Calu3 (cell line): ENCODE measurements at places on chromosomes 5 and 9. TPM values are rescaled to one million over a fixed set of nuclear protein-coding genes. Genes with fewer than 3 reads are reported as not detected.

IL7R gene
- 0.19 and 0.20 TPM in 2 replicates for total RNA-seq

C1QTNF3 gene
- total RNA-seq: 1.5 and 2.1 TPM in 2 replicates

CCDC127 gene
- total RNA-seq: 7.3 and 7.8 TPM in 2 replicates

BTNL3 gene
- total RNA-seq: not detected in 2 replicates

C9orf50 gene
- not detected in 2 replicates for total RNA-seq

UTP15 gene
- 44.4 and 47.5 TPM in 2 replicates for total RNA-seq

PDZD2 gene
- 0.76 and 0.97 TPM in 2 replicates for total RNA-seq

C9orf153 gene
- not detected in 2 replicates for total RNA-seq

PCBD2 gene
- total RNA-seq: 18.1 and 18.8 TPM in 2 replicates

KLF4 gene
- total RNA-seq: 19.9 and 23.0 TPM in 2 replicates

OTP gene
- 0.12 TPM in 1 of 2 replicates, not detected in the other for total RNA-seq

HMCN2 gene
- 0.32 TPM in 1 of 2 replicates, not detected in the other for total RNA-seq

OR1Q1 gene
- not detected in 2 replicates for total RNA-seq

DNA sequence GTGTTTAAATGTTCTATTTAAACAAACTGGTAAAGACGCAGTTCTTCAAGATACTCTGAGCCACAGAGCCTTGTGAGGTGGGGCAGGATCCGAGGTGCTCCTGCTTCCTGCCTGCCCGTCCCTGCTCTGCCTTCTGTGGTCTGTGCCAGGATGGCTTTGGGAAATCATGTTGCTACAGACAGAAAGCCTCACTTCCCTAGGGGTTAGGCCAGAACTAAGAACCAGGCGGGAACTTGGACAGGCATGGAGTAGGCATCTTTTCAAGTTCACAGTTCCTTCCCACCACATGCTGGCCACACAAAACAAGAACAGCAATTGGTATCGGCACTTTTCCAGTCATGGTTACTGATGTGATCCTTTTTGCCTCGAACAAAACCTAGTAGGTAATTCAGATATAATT, 67.7 kb upstream of the SPOCK1 start:
- DNase-seq: no peak

DNA sequence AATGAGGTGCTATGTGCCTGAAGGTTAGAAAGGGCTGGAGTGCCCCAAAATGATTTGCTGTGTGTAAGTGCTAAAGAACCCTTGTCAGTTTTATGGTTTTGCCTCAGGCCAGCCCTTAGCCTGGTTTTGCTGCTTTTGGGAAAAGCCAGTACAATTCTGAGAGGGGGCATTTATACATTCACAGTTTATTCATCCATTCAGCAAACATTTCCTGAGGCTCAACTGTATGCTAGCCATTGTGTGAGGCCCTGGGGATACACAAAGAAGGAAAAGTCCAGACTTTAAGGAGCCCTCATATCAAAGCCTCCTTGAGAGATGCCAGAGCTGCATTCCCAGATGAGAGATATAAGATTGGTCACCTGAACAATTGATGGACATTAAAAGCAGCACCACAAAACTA, 115.2 kb upstream of the PLCXD3 start:
- DNase-seq: no peak

GRCh38 chr9:87885484-87886189, 3.0 kb downstream of the SPATA31E1 start:
- DNase-seq: no peak

DNA sequence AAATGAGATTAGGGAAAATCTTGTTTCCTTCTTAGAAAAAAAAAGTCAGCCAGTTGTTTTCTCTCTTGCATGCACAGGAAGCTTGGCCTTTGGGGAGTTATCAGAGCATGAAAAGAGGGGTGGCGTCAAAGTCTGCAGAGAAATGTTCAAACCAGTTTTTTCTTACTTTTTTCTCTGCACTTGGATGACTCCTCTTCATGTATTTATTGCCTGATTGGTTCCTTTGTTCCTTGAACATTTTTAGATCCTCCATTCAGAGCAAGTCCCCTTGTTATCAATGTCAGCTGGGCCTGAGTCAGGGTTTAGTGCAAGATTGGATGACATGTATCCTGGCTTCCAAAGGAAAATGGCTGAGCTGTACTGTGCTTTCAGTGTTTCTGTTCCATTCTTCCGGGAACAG, 392.6 kb upstream of the BRINP1 start:
- DNase-seq: no peak

DNA sequence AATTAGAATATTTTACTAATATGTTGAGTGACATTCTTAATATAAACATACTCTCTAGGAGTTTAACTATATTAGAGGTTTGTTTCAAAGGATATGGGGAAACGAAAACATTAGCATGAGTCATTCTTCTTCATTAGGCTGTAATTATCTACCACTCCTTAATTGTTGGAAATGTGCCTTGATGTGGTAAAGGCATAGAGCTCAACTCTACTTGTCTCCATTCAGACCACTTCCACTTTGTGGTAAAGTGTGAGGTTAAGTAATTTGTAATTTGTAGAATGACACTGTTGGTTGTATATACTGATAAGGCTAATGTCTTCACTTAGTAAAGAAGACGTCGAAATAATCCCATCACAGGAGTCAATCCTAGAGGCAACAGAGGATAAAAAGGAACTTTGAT, 58.1 kb downstream of the HAPLN1 start:
- no peak for DNase-seq

DNA sequence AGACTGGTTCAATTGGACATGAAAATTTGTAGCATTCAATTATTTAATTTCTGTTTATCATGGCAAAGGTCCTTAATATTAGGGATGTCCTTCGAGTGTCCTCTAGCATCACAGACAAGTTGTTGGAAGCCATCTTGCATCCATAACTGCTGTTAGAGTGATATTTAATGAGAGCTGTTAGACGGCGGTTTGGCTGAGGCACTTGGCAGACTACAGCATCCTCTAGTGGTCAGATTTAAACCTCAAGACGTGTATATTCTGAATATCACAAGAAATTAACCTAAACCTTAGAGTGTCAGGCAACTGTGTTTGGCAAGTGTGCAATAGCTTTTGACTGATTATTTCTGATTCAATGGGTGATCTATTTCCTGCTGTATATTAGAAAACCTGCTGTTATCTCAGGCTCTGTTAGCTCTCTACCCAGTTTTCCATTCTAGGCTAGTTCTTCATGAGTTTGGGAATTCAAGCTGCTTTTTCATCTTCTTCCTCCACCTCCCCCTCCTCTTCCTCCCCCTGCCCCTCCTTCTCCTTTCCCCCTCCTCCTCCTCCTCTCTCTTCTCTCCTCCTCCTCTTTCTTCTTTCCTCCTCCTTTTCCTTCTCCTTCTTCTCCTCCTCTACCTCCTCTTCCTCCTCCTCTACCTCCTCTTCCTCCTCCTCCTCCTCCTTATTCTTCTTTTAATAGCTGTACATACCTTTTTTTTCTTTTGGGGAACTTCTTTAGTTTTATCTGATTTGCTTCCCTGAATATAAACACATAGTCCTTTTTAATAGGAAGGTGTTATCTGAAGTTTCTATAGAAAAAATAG, 8.6 kb downstream of the SPINK1 start:
- peak; percentile 45 for DNase-seq

- no peak for DNase-seq
These were observed 31.6 kb upstream of the ANKRD18A start for GRCh38 chr9:38652044-38652443.

DNA sequence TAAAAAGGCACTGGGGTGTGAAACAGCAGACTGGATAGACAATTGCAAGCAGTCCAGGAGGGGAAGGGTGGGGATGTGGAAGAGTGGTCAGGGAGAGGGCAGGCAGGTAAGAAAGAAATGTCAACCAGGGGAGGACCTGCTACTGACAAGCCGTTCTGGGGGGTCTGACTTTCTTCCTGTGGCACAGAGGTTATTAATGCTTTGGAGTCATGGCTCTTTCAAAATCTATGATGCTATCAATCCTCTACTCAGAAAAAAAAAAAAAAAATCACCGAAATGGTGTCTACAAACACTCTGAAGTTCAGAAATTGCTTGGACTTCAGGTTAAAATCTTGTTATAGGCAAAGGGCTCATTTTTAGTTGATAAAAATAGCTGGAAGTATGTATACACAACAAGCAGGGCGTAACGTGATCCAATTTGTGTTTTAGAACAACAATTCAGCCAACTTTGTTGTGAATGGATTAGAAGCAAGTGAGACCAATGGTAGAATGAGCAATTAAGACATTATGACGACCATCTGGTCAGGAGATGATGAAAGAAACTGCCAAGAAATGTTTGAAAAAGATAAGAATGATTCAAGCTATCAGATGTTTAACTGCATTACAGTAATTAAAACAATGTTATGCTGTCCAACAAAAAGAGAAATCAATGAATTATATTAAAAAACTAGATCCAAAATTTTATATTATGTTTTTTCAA, 255.2 kb downstream of the DEPDC1B start:
- DNase-seq: no peak

DNA sequence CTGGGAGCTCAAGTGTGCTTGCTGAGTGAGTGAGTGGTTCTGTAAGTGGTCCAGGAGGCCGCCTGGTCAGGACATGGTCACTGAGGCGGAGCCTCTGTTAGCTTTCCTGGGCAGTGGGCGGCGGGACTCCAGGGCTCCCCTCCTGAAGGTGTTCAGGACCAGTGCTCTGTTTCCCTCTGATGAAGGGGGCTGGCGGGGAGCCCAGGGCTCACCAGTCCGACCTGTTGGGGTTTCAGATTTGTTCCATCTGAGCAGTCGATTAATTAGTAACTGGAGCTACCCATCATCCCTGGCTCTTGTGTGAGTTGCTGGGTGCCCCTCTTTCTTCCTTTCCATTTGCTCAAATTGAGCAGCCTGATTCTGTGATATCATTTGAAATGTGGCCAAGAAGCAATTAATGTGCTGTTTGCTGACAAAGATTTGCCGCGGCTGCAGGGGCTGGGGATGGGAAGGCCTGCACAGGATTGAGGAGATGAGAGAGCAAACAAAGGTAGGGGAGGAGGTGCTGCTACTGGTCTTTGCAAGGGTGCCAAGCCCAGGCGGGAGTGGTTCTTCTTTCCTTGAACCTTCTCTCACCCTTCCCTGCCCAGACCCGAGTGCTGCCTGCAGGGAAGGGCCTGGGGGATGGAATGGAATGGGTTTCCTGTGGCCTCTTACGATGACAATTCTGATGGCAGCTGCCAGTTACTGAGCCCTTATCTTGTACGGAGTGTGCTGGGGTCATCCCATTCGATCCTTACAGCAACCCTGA, 92.8 kb upstream of the PITX1 start:
- DNase-seq: peak; percentile 69

GRCh38 chr5:14082523-14082922, 60.6 kb upstream of the TRIO start:
- no peak for DNase-seq

GRCh38 chr5:97266576-97266975, 83.5 kb upstream of the RIOK2 start:
- no peak for DNase-seq

- DNase-seq: no peak
These were observed 59.4 kb upstream of the ICE1 start for GRCh38 chr5:5363045-5363444.

- DNase-seq: no peak
These were observed 10.0 kb downstream of the NAIF1 start for GRCh38 chr9:128056887-128057723.

GRCh38 chr9:118701985-118702384, 667.2 kb downstream of the BRINP1 start:
- no peak for DNase-seq

DNA sequence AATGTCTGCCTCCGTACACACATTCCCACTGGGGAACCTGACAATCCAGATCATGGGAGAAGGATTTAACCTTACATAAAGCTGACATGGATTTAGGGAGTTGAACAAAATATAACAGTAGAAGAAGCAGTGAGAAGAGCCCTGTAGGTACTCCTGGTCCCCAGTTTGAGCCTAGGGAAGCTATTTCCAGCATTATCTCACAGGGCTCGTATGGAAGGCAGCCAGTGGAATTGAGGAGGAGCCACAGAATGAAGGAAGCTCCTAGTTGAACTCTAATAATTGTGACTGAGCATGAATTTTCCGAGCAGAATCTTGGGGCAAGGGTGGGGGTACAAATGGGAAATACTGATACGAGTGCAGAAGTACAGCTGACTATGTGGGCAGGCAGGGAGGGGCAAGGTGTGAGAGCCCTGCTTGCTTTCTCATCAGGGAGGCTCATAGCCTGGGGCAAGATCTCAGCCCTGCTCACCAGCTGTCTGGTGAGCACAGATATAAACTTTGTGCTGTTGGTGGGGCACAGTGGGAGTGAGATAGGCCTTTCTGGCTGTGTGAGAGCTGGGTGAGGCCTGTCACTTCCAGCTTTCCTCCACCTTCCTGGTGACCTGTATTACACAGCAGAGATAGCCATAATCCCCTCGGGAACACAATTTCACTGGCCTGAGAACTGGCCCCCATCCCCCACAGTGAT, 290.7 kb upstream of the IL12B start:
- DNase-seq: no peak

GRCh38 chr5:129074903-129075302, 19.6 kb upstream of the ISOC1 start:
- no peak for DNase-seq

GRCh38 chr5:94459915-94460314, 158.5 kb downstream of the KIAA0825 start:
- no peak for DNase-seq

DNA sequence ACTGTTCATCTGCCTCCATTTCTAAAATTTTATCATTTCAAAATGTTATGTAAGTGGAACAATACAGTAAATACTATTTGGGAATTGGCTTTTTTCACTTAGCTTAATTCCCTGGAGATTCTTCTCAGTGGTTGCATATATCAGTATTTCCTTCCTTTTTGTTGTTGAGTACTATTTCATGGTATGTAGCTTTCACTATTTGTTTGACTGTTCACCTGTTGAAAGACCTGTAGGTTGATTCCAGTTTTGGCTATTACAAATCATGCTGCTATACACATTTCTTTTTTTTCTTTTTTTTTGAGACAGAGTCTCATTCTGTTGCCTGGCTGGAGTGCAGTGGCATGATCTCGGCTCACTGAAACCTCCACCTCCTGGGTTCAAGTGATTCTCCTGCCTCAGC, 33.0 kb upstream of the PWWP2A start:
- DNase-seq: no peak

GRCh38 chr5:109690242-109690974, 681 bp downstream of the MAN2A1 start:
- DNase-seq: peak; percentile 52

GRCh38 chr9:20621471-20622329, 599 bp downstream of the MLLT3 start:
- DNase-seq: peak; percentile 44

GRCh38 chr9:131346559-131346958, 47.3 kb upstream of the PRRC2B start:
- DNase-seq: no peak

GRCh38 chr5:120823328-120823727, 359.2 kb downstream of the PRR16 start:
- DNase-seq: no peak

- no peak for DNase-seq
These were observed 93.6 kb upstream of the TLE4 start for GRCh38 chr9:79477955-79478771.

DNA sequence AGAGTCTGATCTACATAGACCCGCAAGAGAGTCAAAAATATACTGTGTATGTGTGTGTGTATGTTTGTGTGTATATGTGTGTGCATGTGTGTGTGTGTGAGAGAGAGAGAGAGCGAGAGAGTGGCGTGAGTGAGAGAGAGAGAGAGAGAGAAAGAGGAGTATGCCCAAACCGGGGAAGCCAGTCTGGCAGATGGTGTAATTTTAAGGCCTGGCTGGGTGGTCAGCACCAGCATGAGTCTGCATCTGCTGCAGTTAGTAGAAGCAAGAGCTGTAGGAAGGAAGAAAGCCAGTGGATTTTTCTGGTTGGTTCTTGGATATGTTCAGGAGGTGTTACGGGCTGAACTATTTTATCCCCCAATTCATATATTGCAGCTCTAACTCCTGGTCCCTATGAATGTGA, 75.2 kb downstream of the ACTBL2 start:
- DNase-seq: no peak
